ENCODE measurements at places on chromosomes 1 and 21.

DNA sequence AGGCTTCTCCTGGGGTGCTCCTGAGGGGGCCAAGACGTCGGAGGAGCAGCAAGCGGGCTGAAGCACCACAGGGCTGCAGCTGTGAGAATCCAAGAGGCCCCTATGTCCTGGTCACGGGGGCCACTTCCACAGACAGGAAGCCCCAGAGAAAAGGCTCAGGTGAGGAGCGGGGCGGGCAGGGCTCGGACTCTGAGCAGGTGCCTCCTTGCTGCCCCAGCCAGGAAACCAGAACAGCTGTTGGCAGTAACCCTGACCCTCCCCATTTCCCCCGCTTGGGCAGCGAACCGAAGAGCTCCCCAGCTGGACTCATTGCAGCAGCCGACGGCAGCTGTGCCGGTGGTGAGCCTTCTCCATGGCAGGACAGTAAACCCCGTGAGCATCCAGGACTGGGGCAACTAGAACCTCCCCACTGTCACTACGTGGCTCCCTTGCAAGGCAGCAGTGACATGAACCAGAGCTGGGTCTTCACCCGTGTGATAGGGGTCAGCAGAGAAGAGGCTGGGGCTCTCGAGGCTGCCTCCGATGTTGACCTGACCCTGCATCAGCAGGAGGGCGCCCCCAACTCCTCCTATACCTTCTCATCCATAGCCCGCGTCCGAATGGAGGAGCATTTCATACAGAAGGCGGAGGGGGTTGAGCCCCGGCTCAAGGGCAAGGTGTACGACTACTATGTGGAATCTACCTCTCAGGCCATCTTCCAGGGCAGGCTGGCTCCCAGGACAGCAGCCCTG, 625 bp downstream of the KLHDC7A start:
- no peak for DNase-seq

DNA sequence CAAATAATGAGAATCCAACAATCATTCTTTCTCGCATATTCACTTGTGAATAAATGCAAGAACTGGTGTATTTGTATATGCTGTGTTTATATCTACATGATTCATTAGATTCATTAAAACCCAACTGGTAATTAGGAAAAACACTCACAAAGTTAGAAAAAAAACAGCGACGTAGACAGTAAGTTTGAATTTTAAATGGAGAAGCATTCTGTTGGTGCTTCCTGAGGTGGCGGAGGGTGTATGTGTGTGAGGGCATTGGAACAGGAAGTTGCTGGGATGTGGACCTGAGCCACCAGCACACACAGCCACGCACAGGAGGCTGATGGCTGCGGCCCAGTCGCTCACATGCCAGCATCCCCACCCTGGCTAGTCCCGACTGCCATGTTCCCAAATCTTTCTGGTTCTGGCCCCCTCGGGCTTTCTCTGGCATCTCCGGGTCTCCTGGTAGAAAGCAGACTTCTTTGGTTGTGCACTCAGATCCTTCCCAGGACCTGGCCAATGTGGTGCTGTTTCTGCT, 121.6 kb upstream of the IRF2BP2 start:
- no peak for DNase-seq

DNA sequence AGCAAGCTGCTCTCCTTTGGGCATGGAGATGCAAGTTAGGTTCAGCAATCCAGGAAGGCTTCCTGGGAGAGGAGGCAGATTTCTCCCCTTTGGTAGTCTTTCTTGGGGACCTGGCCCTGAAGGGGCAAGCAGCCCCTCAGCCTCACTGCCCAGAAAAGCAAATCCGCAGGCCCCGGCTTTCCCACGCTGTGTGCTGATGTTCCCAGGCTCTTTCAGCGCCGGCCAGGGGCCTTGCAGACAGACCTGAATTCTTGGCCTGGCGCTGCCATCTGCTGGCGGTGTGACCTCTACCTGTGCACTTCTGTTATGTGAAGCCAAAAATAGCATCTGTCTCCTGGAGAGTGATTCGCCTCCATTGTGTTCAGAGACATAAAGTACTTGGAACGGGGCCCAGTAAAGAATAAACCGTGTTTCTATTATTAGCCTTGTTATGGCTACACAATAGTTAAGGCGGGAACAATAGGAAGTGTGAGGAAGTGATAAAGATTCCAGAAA, 64.8 kb downstream of the ALPL start:
- DNase-seq, result peak; percentile 79

DNA sequence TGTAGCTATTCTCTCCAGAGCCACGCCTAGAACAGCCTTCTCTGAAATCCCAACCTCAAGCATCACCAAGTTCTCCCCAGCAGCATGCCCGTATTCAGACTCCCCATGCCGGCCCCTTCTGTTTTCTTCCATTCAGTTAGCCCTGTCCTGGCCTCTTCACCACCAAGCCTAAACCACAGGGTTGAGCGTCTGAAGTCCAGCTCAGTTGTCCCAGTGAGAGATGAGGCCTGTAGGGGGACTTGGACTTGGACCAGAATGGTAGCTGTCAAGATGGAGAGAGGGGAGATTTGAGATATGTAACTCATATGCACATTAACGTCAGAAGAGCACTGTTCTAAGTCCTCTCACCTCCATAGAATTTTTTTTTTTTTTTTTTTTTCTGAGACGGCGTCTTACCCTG, 5.5 kb upstream of the TMEM54 start:
- no peak for DNase-seq

DNA sequence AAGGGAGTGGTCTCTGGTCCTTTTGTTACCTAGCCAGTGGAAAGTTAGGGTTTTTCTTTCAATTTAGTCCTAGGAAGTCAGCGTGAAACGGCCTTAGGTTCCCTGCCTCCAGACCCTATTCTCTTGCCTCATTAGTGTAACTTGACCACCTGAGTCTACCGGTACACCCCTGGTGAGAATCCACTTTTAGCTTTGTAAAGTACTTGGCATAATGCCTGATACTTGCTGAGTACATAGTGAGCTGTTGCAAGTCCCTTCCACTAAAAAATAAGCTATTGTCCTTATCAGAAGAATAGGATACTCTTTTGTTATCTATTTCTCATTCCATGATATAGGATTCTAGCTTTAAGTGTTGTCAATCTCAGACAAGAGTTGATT, 228.8 kb downstream of the ST6GALNAC3 start:
- DNase-seq, result no peak

DNA sequence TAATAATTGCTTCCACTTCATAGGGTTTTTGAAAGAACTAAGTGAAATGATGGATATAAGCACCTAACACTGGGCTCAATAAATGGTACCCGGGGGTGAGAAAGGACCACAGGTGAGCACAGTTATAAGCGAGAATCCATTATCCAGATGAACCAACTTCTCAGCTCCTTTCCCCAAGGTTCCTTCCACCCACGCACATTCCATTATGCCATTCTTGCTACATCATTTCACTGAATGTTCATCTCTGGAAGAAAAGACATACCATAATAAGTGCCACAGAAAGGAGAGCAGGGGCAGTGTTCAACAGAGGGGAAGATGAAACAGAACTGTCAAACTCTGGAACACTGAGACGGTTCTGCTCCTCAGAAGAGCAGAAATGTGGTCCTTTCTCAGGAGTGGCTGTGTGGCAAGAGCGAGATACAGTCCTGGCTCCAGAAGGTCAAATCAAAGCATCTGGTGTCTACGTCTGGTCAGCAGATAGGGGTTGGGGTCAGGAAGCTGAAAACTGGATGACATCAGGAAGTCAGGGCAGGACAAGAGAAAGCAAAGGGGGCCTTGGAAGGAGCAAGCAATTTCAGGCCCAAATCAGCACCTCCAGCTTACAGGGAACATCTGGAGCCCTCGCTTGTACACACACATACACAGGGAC, 255.4 kb upstream of the TMEM51 start:
- no peak for DNase-seq

- DNase-seq, result peak; percentile 8
Measured at GRCh38 chr21:40080385-40080784, 213.1 kb downstream of the PCP4 start.

GRCh38 chr1:200873116-200873670, 412 bp downstream of the GPR25 start:
- DNase-seq, result no peak

DNA sequence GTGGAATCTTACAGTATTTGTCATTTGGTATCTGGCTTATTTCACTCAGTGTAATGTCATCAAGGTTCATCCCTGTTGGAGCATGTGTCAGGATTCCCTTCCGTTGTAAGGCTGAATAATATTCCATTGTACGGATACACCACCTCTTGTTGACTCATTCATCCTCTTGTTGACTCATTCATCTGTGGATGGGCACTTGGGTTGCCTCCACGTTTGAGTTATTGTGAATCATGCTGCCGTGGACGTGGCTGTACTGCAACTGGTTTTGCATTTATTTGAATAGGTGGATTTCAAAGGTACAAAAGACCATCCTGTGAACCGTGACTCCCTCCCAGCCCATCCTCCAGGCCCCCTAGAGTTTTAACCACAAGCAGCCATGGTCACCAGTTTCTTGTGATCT, 11.9 kb upstream of the TCP10L start:
- DNase-seq, result peak; percentile 87

DNA sequence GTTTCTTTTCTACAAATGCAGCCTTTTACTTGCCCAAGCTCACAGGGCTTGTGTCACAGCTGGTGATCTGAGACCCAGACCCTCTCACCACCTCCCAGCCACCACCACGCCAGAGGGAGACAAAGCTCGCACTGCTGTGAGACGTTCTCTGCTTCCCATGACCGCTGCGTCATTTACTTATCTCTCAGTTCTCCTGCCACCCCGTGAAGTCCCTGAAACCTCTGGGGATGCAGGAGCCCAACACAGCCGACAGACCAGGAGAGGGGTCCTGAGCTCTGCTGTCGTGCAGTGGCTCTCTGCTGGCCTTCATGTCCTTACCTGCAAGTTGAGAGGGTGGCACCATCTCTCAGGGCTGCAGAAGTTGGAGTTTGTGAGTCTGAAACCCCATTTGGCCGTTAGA, 77.7 kb downstream of the SLC16A1 start:
- DNase-seq, result no peak

DNA sequence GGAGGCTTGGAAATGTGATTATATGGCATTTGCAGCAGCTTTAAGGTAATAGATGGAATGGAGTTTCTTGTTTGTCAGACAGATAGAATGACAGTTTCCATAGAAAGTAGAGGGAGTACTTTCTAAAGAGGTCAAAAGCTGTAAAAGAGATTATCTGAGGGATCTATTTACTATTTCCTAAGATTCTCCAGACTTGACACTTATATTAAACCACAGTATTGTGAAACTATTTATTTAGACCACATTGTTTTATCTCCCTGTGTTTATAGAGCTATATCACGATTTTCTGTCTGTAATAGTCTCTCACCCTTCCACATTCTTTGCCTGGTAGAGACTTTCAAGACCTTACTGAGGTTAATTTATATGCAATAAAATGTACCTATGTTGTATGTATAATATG, 66.7 kb downstream of the MAN1A2 start:
- no peak for DNase-seq

DNA sequence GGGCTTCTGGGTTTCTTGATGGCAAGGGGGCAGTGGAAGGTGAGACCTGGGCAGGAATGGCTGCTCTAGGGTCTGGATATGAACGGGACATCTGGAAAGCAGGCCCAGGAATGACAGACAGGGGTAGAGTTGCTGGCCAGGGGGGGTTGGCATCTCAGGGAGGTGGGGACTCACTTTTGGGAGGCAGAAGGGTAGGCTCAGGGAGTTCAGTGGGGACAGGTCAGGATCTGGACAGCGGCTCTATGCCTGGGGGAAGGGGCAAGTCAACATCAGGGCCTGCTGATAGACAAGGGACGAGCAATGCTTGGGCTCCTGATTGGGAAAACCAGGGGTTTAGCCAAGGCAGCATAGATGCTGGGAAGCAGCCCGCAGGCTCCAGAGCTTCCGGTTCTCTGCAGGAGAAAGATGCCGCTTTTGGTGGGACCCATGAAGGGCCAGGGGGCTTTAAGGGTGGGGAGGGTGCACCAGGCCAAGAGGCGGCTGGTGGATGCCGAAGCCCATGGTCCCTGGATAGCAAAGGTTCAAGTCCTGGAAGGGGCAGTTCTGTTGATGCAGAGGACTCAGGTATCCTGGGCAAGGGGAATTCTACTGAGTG, 21.9 kb downstream of the IGFN1 start:
- DNase-seq, result no peak

DNA sequence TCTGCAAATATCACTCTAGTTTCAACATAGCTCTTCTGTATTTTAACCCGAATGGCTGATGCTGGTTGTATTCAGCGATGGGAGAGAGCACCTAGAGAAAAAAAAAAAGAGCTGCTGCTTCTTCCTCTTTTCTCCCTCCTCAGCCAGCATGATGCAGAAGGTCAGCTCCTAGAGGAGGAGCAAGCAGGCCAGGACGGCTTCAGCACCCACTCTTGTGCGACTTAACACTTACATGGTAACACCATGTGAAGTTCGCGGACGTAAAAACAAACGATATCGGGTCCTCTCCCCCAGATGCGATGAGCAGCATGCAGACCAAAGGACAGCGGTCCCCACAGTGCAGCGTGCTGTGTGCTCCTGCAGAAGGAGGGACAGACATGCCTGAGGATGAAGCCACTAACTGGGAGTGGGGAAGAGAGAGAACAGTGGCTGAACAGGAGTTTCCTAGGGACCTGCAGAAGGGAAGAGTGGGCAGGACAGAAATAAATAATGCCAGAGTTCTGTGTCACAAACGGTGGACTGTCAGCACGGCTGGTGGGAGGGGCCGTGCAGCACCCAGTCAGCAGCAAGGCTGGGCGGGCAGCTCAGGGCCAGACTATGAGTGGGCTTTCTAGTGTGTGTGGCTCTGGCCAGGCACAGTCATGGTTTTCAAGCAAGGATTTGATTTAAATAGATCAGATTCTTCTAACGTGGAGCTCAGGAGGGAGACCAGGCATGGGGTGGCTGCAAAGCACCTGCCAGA, 11.4 kb upstream of the B3GALT5 start:
- peak; percentile 6 for DNase-seq

GRCh38 chr1:228758447-228758846, 23.2 kb downstream of the RHOU start:
- DNase-seq, result no peak

GRCh38 chr1:247330548-247331171, 1.0 kb downstream of the ZNF496 start:
- no peak for DNase-seq
